Activated T-cell treated with anti-CD3 and anti-CD28 coated beads, Interleukin-2, amount 50 U/mL, for 24 hours (primary cell): ENCODE measurements at places on chromosomes 7 and 10.

DNA sequence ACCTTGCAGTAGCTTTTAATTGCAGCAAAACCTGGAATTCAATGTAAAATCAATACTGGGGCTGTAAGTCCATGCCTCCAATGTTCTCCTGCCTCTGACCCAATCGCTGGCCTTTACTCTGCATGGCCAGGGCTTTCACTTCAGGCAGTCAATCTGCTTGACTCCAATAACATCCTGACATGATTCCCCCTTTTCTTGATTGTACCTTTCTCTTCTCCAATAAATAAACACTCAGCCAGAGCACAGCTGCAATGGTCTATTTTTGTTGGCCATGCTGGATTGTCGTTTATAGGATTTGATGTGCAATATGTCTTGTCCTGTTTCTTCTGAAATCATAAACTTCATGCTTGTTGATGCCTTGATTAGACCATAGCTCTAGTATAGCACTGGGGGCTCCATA lies 97.8 kb upstream of the COL1A2 start:
- H3K4me1 ChIP-seq: no peaks in the 10 kb centered on the region
- DNase-seq: no peak

DNA sequence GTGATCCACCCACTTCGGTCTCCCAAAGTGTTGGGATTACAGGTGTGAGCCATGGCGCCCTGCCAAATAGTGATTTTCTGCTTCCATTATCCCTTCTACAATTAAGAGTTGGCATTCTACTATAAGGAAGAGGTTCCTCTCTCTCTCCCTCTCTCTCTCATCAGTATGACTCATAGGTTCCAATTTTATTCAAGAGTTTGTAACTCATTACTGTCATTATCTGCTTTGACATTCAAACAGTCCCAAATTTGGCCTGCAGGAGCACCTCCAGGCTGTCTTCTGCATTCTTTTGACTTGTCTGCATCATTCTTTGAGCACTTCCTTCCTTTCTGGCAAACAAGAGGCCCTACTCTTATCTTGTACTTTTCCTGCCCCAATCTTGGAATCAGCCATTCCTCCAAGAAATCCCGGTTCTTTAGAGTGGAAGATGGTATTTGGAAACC lies 33.2 kb upstream of the CALU start:
- H3K4me1 ChIP-seq: peaks cover 7% of the 10 kb centered on the region
- no peak overlapping the region for H3K27ac ChIP-seq
- no peak overlapping the region for H3K4me3 ChIP-seq
- H3K27me3 ChIP-seq: peaks cover 5% of the 10 kb centered on the region

GRCh38 chr10:70558871-70559810 lies 43.4 kb downstream of the PRF1 start:
- no peaks in the 10 kb centered on the region for H3K27me3 ChIP-seq
- H3K4me1 ChIP-seq: peaks cover 15% of the 10 kb centered on the region
- H3K27ac ChIP-seq: peak overlapping the region; percentile 71
- no peaks in the 10 kb centered on the region for H3K36me3 ChIP-seq
- H3K4me3 ChIP-seq: peak overlapping the region; percentile 74

GRCh38 chr10:123962756-123963530 lies 71.3 kb upstream of the CPXM2 start:
- no peaks in the 10 kb centered on the region for H3K4me1 ChIP-seq
- H3K36me3 ChIP-seq: no peaks in the 10 kb centered on the region

- peaks cover 35% of the 10 kb centered on the region for H3K27me3 ChIP-seq
- H3K4me1 ChIP-seq: no peaks in the 10 kb centered on the region
- no peak overlapping the region for H3K4me3 ChIP-seq
- H3K27ac ChIP-seq: no peak overlapping the region
These were observed 56.3 kb downstream of the NRP1 start for GRCh38 chr10:33278198-33278597.

GRCh38 chr7:22589641-22590201 lies 89.7 kb upstream of the STEAP1B start:
- H3K36me3 ChIP-seq: no peaks in the 10 kb centered on the region
- no peak for DNase-seq
- H3K4me1 ChIP-seq: peaks cover 20% of the 10 kb centered on the region
- no peak overlapping the region for H3K27ac ChIP-seq
- no peak overlapping the region for H3K4me3 ChIP-seq

DNA sequence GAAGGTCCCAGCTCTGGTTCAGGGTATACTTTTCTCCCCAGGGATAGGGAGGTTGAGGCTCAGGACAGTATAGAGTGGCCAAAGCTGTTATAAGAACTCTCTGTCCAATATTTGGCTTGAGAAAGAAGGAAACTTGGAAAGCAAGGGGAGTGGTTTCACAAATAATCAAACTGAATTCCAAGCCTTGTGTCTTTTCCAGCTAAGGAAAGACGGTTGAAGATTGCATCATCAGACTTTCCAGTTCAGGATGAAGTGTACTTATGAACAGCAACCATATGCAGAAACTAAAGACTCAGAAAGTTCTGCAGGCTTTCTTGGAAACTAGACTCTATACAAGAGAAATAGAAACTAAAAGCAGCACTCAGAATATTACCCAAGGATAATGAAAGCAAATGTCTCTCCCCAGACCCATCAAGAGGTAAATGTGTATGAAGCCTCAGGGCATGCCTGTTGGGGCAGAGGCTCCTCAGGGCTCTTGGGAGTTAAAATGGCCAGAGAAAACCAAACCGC lies 46.4 kb downstream of the RAMP3 start:
- H3K36me3 ChIP-seq: no peaks in the 10 kb centered on the region
- peak; percentile 42 for DNase-seq
- H3K4me1 ChIP-seq: peaks cover 34% of the 10 kb centered on the region
- peak overlapping the region; percentile 71 for H3K27ac ChIP-seq
- H3K27me3 ChIP-seq: peaks cover 13% of the 10 kb centered on the region

DNA sequence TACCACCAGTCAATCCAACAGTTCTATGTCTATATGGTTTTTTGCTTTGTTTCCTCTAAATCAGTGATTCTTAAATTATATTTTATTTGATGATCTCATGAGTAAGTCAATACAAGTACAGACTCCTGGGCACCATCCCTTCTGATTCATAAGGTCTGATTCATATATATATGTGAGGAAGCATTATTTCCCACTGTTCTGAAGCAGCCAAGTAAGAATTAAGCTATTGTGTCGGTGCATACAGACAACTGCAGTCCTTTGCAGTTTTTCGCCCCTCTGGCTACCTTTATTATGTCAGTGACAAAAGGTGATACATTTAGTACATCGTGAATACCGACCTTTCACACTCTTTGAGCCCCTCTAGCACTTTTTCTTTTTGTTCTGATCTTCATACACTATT lies 1079.6 kb upstream of the C7orf33 start:
- no peak overlapping the region for H3K27ac ChIP-seq
- no peak for DNase-seq
- H3K36me3 ChIP-seq: no peaks in the 10 kb centered on the region
- no peaks in the 10 kb centered on the region for H3K4me1 ChIP-seq
- H3K4me3 ChIP-seq: no peak overlapping the region

GRCh38 chr7:33692956-33693355 lies 212.4 kb upstream of the BMPER start:
- no peaks in the 10 kb centered on the region for H3K4me1 ChIP-seq
- DNase-seq: no peak
- H3K27me3 ChIP-seq: no peaks in the 10 kb centered on the region
- H3K36me3 ChIP-seq: peaks cover 12% of the 10 kb centered on the region

DNA sequence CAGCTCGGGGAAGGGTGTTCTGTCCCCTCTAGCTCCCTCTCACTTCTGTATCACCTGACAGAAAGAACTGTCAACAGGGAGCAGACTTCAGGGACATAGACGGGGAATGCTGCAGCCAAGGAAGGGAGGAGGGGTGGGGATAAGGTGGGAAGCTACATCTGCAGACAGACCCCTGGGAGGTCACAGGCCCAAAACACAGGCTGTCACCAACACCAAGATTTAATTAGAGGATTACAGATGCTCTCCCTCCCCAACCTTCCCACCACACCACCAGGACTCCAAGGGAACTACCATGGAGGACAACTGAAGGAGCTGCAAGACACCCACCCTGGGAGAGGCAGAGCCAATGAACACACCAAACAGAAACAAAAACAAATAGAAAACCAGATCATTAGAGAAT lies 425.2 kb upstream of the VSTM2A start:
- no peaks in the 10 kb centered on the region for H3K36me3 ChIP-seq
- no peak for DNase-seq
- no peak overlapping the region for H3K4me3 ChIP-seq
- H3K27me3 ChIP-seq: no peaks in the 10 kb centered on the region

- H3K36me3 ChIP-seq: peaks cover 45% of the 10 kb centered on the region
- no peaks in the 10 kb centered on the region for H3K27me3 ChIP-seq
- H3K4me1 ChIP-seq: peaks cover 58% of the 10 kb centered on the region
- peak overlapping the region; percentile 98 for H3K4me3 ChIP-seq
- peak overlapping the region; percentile 92 for H3K27ac ChIP-seq
These were observed 1.5 kb downstream of the GIGYF1 start for GRCh38 chr7:100692578-100692961.

- no peaks in the 10 kb centered on the region for H3K36me3 ChIP-seq
- no peak for DNase-seq
- no peak overlapping the region for H3K4me3 ChIP-seq
- H3K4me1 ChIP-seq: peaks cover 27% of the 10 kb centered on the region
- no peaks in the 10 kb centered on the region for H3K27me3 ChIP-seq
These were observed 36.6 kb downstream of the GRK5 start for GRCh38 chr10:119243967-119244366.

DNA sequence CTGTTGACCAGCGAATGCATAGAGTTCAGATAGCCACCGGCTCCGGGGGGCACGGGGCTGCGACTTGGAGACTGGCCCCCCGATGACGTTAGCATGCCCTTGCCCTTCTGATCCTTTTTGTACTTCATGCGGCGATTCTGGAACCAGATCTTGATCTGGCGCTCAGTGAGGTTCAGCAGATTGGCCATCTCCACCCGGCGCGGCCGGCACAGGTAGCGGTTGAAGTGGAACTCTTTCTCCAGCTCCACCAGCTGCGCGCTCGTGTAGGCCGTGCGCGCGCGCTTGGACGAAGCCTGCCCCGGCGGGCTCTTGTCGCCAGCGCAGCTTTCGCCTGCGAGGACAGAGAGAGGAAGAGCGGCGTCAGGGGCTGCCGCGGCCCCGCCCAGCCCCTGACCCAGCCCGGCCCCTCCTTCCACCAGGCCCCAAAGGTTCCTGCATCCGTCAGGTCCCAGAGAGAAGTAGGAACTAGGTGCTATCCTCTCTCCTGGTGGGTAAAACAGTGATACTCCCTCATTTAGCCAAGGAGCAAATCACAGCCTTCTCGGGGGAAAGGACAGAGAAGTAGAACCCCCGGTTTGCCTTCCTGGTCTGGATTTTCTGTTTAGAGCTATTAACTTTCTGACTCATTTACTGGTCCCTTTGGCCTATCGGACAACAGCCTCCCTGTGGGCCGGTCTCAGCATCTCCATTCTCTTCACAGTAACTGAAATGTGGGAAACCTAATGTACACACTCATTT lies 6.1 kb upstream of the HOXA2 start:
- H3K27ac ChIP-seq: no peak overlapping the region
- H3K4me1 ChIP-seq: peaks cover 2% of the 10 kb centered on the region
- DNase-seq: no peak

DNA sequence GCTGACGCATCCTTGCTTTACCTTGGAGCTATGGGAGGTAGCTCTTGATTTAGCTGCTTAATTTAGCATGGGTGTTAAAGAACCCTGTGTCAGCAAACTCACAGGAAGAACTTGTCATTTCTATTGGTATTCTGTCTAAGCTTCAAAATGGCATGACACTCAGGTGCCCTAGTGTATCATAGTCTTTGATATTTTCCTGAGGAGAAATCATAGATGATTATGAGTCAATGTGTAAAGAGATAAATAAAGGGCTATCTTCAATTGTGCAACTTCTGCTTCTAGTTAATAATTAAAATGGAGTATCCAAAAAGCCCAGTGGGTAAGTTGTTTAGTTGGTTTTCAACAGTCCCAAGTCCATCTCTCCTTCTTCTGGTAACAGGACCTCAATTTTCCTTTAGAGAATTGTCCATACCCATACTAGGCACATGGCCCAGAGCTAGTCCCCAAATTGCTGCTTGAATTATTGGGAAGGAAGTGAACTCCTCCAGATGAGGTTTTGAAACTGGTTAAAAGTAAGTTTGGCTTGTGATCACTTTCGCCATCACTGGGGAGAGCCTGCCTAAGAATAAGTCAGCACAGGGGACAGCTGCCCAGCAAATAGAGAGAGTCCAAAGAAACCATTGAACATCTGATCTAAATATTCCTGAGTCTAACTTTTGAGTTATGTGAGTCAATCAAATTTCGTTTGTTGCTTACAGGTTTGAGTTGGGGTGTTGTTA lies 169.0 kb upstream of the PHYHIPL start:
- H3K27me3 ChIP-seq: no peaks in the 10 kb centered on the region
- H3K4me3 ChIP-seq: no peak overlapping the region
- H3K4me1 ChIP-seq: no peaks in the 10 kb centered on the region
